ENCODE measurements at places on chromosomes 2 and 18.

GRCh38 chr2:160279813-160280465, 79.9 kb upstream of the ITGB6 start:
- H3K4me1 ChIP-seq, result peaks cover 25% of the 10 kb centered on the region
- peak; percentile 34 for DNase-seq
- H3K27ac ChIP-seq, result no peak overlapping the region
- no peaks in the 10 kb centered on the region for H3K27me3 ChIP-seq

DNA sequence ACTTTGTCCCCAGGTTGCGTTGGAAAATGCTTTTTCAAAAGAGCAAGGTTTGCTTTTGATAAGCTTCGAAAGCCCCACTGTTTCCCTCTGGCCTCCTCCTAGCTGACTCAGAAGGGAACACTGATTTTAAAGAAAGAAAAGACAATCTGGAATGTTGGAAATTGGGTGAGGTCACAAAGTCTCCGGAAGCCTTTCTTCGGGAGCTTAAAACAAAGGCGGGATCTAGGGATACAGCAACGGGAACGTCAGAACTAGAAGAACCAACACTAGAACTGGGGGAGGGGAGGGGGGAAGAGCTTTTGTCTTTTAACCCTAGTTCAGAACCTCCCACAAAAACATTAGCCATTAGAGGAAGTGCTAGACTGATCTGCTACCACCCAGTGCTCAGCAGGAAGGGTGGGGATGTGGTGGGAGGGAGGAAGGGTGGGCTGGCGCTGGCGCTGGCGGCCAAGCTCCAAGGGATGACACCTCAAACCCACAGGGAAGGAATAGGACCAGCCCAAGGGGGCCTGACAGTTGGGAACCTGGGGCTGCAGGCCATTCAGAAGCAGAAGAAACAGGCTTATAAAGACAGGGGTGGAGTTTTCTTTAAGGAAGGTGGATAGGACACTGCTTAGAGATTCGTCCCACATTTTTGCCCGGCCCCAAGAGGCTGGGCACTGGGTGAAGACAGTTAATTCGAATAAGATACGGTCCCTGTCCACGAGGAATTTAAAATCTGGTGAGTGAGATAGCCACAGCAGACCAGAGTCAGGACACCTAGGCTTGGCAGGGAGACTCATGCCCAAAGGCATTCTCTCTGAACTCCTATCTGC, 1.7 kb downstream of the TMSB10 start:
- DNase-seq, result peak; percentile 95
- H3K36me3 ChIP-seq, result peaks cover 46% of the 10 kb centered on the region
- peaks cover 34% of the 10 kb centered on the region for H3K4me1 ChIP-seq
- peak overlapping the region; percentile 96 for H3K27ac ChIP-seq
- peak overlapping the region; percentile 97 for H3K4me3 ChIP-seq

- H3K4me3 ChIP-seq, result no peak overlapping the region
- H3K27ac ChIP-seq, result no peak overlapping the region
- no peak for DNase-seq
Observed at GRCh38 chr2:235366807-235367206, 127.0 kb upstream of the AGAP1 start.

DNA sequence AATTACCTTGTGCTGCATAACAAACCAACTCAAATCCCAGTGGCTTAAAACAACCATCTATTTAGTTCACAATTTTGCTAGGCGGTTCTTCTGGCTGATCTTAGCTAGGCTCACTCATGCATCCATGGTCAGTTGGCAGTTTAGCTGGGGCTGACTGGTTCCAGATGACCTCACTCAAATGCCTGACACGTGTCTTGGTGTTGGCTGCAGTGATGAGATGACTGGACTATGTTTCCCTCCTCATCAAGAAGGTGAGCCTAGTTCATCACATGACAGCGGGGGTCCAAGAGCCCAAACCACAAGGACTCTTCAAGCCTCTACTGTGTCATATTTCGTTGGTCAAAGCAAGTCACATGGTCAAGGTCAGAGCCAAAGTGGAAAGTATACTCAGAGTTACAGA, 42.7 kb upstream of the ACTR3 start:
- H3K27me3 ChIP-seq, result no peaks in the 10 kb centered on the region
- DNase-seq, result no peak
- no peak overlapping the region for H3K4me3 ChIP-seq
- H3K36me3 ChIP-seq, result no peaks in the 10 kb centered on the region

GRCh38 chr2:120302301-120302700, 43.6 kb upstream of the INHBB start:
- no peaks in the 10 kb centered on the region for H3K27me3 ChIP-seq
- peaks cover 72% of the 10 kb centered on the region for H3K4me1 ChIP-seq
- H3K27ac ChIP-seq, result peak overlapping the region; percentile 93
- DNase-seq, result peak; percentile 89

- H3K36me3 ChIP-seq, result no peaks in the 10 kb centered on the region
- H3K27me3 ChIP-seq, result peaks cover 4% of the 10 kb centered on the region
- peaks cover 15% of the 10 kb centered on the region for H3K4me1 ChIP-seq
- no peak overlapping the region for H3K27ac ChIP-seq
Observed at GRCh38 chr2:127423880-127424279, 5.7 kb downstream of the PROC start.

Data from SJSA1 (cell line).